NCI-H2171 (cell line): ENCODE measurements at places on chromosomes 1 and 21.

GRCh38 chr1:52424813-52425212 is 20.4 kb downstream of the PRPF38A start:
- DNase-seq, result no peak

GRCh38 chr1:205923651-205924459 is 19.4 kb downstream of the SLC26A9 start:
- DNase-seq, result no peak

GRCh38 chr1:204660509-204660908 is 25.0 kb downstream of the LRRN2 start:
- no peak for DNase-seq

DNA sequence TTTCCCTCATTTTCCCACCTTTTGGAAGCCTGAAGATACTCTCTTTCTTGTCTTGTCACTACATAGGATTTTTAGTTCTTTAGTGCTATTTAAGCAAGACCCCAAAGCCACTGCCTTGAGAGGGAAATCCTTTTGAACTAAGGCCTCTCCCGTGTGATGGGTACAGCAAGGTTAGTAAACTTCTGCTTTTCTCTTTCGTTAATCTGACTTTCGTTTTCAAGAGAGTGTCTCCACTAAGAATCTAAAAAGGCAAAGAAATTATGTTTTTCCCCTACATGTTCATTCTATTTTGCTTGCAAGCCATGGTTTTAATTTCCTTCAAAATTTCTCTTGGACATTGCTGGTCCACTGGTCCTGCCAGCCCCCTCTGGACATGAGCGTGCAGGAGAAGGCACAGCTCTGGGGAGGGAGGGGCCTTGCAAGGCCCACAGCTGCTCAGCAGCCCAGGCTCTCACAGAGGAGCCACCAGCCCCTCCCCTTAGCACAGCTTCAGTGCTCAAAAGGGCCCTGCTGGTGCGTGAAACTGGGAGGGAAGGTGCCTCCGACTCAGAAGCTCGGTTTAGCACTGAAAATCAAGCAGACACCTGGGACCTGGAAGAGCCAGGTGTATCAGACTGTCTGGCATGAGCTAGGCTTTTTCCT is 210.9 kb upstream of the GALNT2 start:
- no peak for DNase-seq

GRCh38 chr1:168512864-168513595 is 30.8 kb downstream of the XCL2 start:
- no peak for DNase-seq

DNA sequence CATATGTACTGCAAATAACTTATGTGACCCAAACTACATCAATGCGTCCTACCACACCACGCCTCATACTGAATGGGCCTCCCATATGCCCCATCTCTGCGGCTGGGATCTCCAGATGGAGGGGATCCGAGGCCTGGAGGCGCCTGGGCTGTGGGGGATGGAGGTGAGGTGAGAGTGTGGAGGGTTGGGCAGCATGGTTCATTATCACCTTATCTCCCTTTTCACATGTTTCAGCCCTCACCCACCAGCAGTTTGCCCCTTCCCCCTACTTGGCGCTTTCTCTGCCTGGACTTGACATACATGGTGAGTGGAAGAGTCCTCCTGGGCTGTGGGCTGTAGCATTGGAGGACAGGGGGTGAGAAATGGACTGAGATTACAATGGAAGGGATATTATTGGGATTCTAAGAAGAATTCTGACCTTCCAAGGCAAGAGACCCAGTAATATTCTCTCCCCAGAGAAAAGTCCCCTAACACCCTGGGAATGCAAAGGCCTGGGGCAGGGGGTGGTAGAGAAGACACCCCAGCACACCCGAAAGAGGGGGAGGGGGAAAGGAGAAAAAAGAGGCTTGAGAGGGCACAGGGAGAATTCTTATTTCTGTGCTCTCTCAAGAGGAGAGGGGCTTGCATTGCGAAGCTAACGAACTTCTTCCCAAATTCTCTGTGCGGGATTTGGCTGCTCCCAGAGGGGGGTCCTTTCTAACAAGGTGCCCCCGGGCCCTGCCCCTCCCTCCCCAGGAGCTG is 61.4 kb downstream of the MEF2D start:
- DNase-seq, result no peak

DNA sequence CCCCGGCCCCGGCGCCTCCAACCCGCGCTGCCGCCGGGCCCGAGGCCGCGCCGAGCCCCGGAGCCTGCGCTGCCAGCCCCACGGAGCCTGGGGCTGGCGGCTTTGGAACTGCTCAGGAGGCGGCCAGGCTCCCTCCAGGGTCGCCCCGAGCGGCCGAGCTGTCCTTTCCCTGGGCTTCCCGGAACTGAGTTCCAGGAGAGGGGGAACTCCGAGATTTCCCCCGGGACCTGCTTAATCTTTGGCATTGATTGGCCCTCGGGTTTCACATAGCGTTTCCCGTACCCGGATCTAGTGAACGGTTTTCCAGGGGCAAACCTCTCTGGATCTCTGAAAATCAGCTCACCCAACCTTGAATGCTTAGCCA is 504 bp downstream of the H6PD start:
- DNase-seq, result peak; percentile 76

- peak; percentile 94 for DNase-seq
These were observed 8.4 kb downstream of the LRP8 start for GRCh38 chr1:53319296-53320101.

- no peak for DNase-seq
These were observed 285.6 kb downstream of the ASTN1 start for GRCh38 chr1:176878750-176879536.

- no peak for DNase-seq
These were observed 39.6 kb upstream of the ITPKB start for GRCh38 chr1:226778657-226779058.
